Stimulated activated CD4-positive, alpha-beta T cell treated with anti-CD3 and anti-CD28 coated beads, Interleukin-12 subunit alpha, Interleukin-12 subunit beta, amount 100 ng/mL, for 24 hours (primary cell): ENCODE measurements at places on chromosomes 4 and X.

- DNase-seq, result peak; percentile 10
Measured at GRCh38 chr4:139951021-139951420, 203.0 kb downstream of the MAML3 start.

- no peak for DNase-seq
Measured at GRCh38 chr4:158996669-158997074, 106.2 kb upstream of the RAPGEF2 start.

- DNase-seq, result no peak
Measured at GRCh38 chrX:24761306-24761705, 67.6 kb downstream of the POLA1 start.

- DNase-seq, result no peak
Measured at GRCh38 chr4:38347251-38347650, 316.7 kb upstream of the KLF3 start.

GRCh38 chr4:189202182-189202868 is 738.3 kb upstream of the FRG1 start:
- DNase-seq, result peak; percentile 5

GRCh38 chrX:13937370-13938050 is 92.2 kb downstream of the GEMIN8 start:
- DNase-seq, result no peak
